Gastroesophageal sphincter (tissue), 4 donors: ENCODE measurements at places on chromosomes 6 and 20. TPM values are rescaled to one million over a fixed set of nuclear protein-coding genes. Genes with fewer than 3 reads are reported as not detected.

BCAS1 gene
- total RNA-seq, result 0.35 TPM

DNA sequence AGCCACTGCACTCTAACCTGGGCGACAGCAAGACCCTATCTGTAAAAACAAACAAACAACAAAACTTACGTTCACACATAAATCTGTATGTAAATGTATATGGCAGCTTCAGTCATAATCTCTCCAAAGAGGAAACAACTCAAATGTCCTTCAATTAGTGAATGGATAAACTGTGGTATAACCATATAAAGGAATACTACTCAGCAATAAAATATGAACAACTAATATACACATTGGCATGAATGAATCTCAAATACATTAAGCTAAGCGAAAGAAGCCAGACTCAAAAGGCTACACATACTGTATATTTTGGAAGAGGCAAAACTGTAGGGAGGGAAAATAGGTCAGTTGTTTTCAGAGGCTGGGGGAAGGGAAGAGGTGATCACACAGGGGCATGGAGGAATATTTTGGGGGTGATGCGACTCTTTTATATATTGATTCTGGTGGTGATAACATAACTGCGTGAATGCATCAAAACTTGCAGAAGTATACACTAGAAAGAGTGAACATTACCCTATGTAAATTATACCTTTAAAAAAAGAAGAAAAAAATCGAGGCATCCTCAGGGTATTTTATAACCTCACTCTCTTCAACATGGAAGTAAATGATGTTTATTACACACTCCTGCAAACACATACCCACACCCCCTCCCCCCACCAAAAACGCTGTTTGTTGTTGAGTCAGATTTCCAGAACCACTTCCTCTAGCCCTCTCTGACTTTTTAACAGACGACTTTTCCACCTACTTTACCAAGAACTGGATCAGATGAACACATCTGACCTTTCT is 115.2 kb upstream of the RNF24 start:
- no peak for ATAC-seq

- ATAC-seq, result no peak
Observed at GRCh38 chr6:36698196-36698595, 570 bp downstream of the RAB44 start.

TREML2 gene
- total RNA-seq, result 0.27 TPM

- no peak for ATAC-seq
Observed at GRCh38 chr6:168333039-168333438, 13.5 kb upstream of the DACT2 start.

LAMA4 gene
- total RNA-seq, result 240 TPM

OLIG3 gene
- total RNA-seq, result not detected

DNA sequence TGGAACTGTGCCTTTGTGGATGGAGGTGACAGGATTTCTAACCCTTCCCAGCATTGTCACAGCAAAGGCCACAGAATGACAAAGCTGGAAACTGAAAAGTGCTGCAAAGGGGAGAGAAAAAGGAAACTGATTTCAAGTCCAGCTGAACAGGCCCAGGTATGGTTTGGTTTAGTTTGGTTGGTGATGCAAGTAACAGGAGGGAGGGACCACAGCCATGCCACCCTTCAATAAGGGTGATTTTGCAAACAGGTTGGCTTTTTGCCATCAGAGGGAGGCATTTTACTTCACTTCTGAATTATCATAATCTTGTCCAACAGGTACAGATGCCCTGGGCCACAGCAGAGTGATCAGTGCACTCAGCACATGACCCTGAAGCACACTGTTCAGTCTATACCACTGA is 6.6 kb downstream of the FITM2 start:
- no peak for ATAC-seq

- no peak for ATAC-seq
Observed at GRCh38 chr6:130107710-130108109, 89.3 kb downstream of the L3MBTL3 start.

DNA sequence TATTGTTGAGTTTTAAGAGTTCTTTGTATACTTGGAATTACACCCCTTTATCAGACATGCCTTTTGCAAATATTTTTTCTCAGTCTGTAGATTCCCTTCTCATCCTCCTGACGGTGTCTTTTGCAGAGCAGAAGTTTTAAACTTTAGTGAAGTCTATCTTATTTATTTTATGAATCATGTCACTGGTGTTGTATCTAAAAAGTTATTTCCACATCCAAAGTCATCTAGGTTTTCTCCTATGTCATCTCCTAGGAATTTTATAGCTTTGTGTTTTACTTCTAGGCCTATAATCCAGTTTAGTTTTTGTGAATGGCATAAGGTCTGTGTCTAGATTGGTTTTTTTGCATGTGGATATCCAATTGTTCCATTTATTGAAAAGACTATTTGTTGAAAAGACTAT is 271.3 kb downstream of the KIF16B start:
- ATAC-seq, result no peak

DNA sequence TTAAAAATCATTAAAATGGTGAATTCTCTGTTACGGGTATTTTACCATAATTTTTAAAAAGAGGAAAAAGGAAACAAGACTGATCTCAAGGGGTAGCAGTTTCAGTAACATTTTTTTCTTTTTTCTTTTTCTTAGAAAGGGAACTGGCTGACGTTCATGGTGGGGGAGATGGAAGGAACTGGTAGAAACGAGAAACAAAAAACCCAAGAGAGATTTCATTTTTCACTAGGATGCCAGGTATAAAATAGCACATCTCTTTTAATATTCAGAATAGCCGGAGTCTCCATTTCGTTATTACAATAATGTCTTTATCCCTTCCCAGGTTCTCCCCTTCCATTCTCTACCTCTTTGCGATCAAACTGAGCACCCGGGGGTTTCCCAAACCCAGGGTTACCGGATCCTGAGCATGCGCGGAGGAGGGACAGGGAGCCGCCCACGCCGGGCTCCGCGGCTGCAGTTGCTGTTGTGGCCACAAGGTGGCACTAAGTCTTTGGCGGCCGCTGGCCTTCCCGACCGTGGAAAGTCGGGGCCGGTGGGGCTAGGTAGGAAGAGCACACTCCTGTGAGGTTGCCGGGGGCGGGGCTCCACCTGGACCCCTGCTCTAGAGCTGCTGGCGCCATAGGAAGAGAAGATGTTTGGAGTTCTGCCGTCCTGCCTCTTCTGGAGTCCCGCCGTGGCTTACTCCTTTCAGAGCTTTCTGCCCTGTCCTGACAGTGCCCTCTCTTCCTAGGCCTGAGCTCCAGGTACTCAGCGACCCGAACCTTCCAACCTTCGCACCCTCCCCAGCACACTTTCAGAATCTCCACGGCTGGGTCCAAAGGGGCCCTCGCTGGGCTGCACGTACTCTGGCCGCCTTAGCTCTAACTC is 146.8 kb downstream of the SH3BGRL2 start:
- ATAC-seq, result peak; percentile 81

AGER gene
- total RNA-seq, result 1.8 TPM

DNA sequence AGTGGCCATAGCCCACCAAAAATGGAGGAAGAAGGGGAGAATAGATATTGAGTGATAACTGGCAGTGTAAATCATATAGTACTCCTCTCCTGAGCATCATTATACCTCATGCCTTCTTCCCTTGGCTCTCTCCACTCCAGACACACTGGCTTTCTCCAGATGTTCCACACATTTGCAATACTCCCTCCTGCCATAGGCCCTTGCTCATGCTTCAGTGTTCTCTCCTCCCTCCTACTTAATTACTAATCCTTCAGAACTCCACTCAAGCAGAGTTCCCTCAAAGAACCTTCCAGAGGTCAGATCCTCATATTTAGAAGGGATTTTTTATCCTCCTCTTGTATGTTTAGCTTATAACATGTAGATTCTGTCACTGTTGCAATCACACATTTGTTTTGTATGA is 279.5 kb upstream of the SUPT3H start:
- ATAC-seq, result no peak

DNA sequence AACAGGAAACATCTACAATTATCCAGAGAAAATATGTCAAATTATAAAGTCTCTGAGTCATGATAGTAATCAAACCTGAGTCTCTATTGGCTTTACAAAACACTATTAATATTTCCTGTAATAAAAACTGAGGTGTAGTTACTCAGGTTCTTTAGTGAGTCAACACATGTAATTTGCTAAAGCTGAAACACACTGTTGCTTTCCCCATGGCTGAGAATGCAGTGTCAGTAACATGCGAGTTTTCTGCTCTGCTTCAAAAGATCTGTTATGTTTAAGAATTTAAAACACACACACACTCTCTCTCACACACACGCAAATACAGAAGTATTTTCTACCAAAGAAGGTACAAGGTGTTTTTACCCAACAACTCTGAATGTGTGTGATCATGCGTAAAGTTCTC is 38.6 kb downstream of the ATXN1 start:
- ATAC-seq, result no peak

DNA sequence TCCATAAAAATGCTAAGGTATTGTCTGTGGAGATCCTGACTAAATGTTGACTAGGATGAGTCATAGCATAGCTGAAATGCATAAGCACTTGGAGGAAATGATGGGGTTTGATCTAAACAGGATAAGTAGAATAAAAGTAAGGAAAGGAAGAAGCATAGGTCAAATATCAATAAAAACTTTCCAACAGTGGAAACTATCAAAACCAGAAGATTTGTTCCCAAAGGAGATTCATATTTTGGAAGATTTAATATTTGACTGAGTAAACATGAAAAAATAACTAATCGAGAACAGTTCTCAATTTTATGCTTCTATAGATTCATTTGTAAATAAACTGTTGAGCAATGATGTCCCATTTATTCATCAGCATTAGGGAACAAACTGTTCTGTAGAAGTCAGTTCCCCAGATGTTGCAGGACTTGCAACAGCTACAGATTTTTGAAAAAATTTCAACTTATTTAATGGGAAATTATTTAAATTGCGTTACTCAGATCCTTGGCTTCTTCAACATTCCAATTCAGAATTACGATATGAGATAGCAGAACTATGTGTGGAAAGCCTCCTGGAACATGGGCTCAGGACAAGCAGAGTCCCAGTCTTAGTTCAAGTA is 133.7 kb upstream of the TBX18 start:
- no peak for ATAC-seq

GRCh38 chr6:149337320-149337719 is 19.8 kb downstream of the TAB2 start:
- no peak for ATAC-seq

DNA sequence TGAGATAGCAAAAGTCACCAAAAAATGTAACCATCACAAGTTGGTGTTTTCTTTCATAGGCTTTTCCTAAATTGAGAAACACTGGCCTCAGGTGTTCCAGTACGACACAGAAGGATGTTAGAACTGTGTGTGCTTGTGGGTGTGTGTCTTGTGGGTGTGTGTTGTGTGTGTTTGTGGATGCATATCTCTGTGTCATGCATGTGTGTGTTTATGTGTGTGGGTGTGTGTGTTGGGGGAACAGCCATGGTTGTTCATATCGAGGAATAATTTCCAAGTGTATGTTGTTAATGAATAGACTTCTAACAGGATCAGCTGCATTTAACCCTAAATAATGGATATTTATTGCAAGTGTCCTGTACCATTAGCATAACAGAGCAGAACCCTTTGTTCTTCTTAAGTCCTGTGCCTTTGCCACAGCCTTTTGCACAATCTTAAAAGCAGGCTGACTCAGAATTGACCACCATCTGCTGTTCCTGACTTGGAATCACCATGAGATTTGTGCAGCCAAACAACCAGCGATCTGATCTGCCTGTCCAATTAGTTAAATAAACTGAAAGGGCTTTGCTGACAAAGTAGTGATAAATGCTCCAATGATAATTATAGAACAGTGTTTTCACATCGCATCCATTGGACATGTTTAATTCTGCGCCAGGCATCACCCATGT is 7.6 kb downstream of the CD93 start:
- ATAC-seq, result no peak

GRCh38 chr20:51043811-51044210 is 20.9 kb upstream of the KCNG1 start:
- ATAC-seq, result no peak
